Stimulated activated CD4-positive, alpha-beta T cell treated with anti-CD3 and anti-CD28 coated beads, Interleukin-1b, Interleukin-23, amount 100 ng/mL, for 4 hours (primary cell): ENCODE measurements at places on chromosomes 2 and 18.

GRCh38 chr2:100137318-100137717 is 5.1 kb downstream of the AFF3 start:
- DNase-seq, result no peak

- DNase-seq, result no peak
Observed at GRCh38 chr2:31335921-31336585, 78.5 kb downstream of the XDH start.

GRCh38 chr2:56030062-56030461 is 106.5 kb upstream of the EFEMP1 start:
- DNase-seq, result no peak

GRCh38 chr2:172742931-172743540 is 7.4 kb downstream of the RAPGEF4 start:
- DNase-seq, result no peak

- DNase-seq, result no peak
Observed at GRCh38 chr2:157833721-157834120, 42.4 kb downstream of the ACVR1 start.

DNA sequence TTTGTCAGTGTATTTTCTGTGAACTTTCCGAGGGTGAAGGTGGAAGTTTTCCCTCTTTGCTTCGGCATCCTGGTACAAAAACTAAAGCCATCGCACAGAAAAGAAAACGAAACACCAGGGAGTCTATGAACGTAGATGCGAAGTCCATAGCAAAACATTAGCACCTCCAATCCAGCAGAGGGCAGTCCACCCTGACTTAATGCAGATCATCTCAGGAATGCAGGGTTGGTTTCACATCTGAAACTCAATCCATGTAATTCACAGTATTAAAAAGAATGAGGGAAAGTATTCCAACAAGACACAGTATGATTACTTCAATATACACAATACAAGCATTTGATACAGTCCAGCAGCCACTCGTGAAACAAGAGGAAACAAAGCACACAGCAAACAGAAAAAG is 70.8 kb downstream of the RTP5 start:
- no peak for DNase-seq

- no peak for DNase-seq
Observed at GRCh38 chr2:219179601-219180465, 1.8 kb downstream of the RETREG2 start.

DNA sequence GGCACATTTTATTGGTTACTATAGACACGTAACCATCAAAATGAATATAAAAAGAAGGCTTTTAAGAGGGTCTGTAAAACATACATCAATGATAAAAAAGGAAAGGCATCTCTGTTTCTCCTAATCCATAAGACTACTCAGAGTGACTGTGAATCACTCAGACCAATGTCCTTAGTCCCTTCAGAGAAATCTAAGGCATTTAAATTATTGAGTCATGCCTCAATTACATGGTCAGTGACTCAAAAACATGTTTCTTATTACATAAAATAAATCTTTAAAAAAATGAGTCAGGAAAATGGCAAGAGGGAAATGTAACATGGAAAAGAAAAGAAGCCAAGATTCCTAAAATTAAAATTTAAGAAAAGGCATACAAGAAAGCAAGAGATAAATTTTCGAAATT is 146.6 kb downstream of the ERBB4 start:
- no peak for DNase-seq
